Right cardiac atrium (tissue), 5 donors: ENCODE measurements at places on chromosomes 7 and 10. TPM values are rescaled to one million over a fixed set of nuclear protein-coding genes. Genes with fewer than 3 reads are reported as not detected.

DNA sequence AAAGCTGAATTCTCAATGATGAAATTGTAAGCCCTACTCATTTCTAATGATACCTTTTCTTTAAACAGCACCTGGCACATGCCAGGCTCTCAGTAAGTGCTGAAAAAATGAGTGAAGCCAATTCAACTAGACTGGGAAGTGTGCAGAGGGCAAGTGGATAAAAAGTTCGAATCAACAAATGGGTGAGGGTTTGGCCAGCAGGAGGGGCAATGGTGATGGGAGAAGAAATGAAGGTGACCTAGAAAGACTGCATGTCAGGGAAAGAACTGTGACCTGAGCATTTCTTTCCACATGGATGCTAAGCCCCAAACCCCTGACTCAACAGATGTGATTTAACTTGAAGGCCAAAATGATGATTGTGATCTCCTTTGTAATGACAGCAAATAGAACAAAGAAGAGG, 54.6 kb downstream of the DKK1 start:
- no peak for DNase-seq

The AQP1 gene
- 219 TPM for total RNA-seq

DNA sequence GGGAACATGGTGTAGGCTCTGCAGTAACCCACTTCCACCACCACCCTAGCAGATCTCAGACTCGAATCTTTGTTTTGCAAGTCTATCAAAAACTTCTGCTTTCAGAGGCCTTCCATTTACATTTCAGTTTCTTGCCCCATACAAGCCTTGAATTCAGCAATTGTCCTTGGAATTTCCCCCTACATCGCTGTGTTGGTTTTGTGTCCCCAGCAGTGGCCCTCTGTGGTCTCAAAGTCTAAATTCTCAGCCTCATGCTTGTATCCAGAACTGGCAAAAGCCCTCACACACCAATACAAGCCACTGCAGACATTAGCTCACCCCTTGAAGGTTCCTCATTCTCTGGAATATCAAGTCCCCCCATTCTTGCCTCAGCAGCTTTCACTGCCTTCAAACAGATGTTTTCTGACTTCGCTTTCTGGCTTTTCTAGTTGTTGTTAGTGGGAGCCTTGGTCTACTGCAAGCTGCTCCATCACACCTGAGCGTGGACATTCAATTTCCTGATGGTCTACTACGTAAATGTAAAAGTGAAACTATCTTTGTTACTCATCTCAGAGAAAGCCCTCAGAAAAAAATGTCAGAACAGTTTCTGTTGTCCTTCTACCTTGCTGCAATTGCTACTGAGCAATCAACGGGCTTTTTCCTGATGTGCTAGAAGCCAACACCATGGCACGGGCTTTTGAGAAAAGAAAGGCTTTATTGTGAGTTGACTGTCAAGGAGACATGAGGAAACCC, 1.8 kb upstream of the NUB1 start:
- DNase-seq: no peak

DNA sequence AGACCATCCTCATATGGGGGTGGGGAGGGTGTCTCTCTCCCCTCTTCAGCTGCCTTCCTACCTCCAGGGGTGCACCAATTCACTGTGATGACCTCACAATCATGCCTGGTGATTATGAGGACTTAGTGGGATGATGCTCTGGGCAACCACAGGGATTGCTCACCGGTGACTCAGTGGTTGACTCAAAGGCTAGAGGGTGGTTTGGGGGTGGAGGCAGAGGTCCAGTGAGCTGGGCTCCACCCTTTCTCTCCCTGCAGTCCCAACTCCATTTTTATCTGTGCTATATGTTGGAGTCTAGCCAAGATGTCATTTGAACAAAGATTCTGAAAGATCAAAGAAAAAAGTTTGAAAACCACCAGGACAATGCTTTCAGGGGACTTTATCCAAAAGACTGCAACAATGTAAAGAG, 286.9 kb downstream of the KCNMA1 start:
- DNase-seq: peak; percentile 68

DNA sequence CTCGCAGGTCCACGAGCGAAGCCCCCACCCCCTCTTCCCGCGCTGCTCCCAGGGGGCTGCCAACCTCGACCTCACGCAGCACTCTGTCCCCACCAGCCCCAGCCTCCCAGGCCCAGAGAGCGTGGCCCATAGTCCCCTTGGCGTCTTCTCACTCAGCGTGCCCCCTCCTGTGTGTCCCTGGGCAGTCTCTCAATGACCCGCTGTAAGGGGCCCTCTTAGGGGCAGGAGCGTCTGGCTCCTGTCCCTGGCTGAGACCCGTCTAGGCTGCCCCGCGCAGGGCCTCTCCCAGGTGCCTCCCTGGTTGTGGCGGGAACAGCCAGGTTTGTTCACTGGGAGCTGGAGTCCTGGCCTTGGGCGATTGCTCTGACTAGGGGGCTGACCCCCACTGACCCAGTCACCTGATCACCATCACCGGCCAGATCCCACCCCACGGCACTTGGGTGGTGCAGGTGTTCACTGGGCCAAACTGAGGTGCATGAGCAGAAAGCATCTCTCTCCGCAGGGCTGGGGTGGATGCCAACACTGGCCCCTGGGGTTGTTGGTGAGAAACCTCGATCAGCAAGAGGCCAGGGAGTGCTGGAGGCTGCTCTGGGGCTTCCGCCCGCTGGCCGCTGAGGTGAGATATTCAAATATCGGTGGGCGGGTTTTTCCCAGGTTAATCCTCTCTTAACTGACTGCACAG, 12.6 kb upstream of the WDFY4 start:
- DNase-seq: no peak
